Mesenchymal stem cell (in vitro differentiated cells and primary cell): ENCODE measurements at places on chromosomes 1 and 21.

DNA sequence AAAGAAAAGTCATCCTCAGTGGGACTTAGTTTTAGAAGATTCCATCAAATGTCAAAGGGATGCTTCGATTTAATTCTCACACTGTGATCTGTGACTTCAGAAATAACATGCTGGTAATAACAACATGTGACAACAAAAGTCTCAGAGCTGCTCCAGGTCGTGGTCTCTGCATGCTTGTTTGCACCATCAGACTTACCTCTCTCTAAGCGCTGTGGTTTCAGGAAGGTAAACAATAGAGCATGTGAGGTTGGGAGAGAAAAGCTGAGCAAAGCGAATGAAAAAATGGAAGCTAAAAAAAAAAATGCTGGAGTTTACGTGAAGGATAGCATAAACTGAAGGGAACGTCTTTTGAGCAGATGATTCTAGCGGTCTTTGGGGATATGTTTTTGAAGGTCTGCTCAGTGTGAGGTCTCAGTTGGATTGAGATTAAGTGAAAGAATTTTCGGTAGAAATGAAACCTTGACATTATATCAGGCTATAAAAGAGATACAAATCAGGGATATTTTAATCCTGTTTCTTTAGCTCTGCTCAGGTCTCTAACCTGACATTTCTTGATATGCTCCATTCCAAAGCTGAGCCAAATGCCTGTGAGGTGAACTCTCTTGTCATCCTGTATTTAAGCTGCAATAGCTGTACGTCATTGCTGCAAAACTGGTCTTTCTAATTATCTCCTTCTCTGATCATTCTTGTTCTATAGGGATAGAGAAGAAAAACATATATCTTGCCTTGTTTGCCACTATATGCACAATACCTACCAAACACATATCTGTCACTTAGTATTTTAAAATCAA lies 86.5 kb downstream of the C1orf21 start:
- DNase-seq, result no peak

DNA sequence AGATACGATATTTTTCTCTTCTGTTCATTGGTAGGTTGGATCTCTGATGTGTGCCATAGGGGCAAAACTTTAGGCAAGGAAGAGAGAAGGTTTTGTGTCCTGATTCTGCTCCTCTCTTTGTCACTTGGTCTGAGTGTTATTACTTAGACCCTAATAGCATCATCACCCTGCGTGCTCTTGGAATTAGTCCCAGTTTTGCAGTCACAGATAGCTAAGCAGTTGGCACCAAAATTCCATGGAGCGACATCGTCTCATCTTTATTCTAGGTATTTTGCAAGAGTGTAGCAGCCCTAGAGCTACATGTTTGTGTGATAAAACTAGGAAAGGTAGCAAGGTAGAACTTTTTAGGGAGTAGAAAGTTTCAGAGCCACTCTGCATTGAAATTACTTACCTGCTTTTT lies 23.8 kb downstream of the PIP5K1A start:
- DNase-seq, result peak; percentile 5

DNA sequence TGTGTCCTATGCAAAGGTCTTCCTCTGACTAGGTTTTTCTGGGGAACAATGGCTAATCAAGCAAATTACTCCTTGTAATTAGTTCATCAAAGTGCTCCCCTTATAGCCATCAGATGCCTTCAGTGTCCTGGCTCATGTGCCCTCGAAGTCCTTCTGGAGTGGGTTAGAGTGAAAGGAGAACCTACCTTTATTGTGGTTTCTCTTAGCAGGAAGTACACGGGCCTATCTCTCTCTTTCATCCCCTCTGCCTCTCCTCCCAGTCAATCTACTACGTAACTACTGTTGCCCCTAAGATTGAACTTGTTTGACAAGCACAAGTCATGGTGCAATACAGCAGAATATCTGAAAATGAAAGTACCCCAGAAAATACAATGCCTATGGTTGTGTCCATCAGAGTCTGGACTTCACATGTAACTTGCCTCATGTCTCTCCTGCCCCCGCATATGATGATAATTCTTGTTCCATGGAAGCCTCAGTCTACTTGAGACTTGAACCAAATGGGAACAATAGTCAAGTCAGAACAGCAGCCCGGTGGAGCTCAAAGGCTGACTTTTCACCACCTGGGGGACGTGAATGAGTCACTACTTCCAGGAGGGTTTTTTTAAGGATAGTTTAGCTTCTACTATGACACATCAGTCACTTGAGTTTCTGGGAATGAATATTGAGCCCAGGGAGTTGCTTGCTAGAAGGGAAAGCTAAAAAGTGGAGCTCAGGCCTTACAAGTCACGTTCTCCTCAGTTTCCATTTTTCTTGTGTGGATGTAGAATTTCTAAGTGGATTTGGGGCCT lies 243.6 kb downstream of the TNR start:
- peak; percentile 61 for DNase-seq

DNA sequence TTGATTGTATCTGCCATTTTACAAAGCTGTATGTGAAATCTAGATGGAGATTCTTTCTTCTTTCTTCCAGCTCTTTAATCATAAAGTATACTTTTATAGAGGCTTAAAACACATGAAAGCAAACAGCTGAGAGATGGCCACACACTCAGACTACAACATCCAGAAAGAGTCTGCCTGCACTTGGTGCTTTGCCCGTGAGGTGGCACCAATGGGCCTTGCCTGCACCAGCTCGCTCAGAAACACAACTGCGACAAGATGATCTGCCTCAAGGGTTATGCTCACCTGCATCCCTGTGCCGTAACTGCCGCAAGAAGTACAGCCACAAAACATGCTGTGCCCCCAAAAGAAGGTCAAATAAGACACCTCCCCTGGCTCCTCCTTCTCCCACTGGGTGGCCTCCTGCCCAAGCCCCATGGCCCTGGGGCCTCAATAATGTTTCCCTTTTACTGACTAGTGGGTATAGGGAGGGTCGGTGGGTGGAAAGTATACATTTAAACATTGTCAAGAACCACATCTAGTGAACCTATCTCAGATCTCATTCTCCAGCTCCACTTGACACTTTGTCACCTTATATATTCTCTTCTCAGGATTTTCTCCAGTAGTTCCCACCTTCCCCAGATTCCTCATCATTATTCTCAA lies 66.7 kb upstream of the ANGPTL3 start:
- DNase-seq, result peak; percentile 40

- DNase-seq, result no peak
Measured at GRCh38 chr1:89670163-89670562, 37.2 kb downstream of the LRRC8C start.
